ENCODE measurements at places on chromosomes 6 and 20. TPM values are rescaled to one million over a fixed set of nuclear protein-coding genes. Genes with fewer than 3 reads are reported as not detected.

The CST4 gene
- not detected for total RNA-seq

The ELOVL2 gene
- total RNA-seq: 0.23 TPM

DNA sequence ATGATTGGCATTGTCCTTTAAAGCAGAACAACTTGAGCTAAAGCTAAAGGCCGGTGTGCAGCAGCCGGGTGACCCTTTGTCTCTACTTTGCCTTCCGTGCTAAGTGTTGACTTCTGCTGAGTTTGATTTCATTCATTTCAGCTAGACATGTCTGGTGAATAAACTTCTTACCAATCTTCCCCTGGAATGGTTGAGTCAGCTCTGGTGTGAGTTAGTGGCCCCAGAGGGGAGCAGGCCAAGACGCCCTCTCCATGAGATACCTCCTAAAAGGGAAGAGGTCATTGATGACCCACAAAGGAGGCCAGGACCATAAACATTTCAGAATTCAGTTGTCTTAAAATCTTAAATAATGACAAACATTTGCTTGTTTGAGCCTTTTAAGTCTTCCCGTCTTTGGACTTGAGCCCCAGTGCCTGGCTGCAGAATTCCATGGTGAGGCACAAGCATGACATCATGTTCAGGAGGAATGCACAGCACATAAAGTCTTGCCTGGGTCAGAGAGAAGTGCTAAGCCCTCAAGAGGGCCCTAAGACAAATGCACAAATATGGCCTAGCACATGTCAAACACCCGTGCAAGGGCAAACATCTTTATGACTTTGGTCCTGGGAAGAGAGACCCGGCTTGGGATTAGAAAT lies 96.3 kb upstream of the NEDD9 start:
- DNase-seq: no peak
- no peak overlapping the region for H3K27ac ChIP-seq
- no peaks in the 10 kb centered on the region for H3K27me3 ChIP-seq
- peaks cover 18% of the 10 kb centered on the region for H3K4me1 ChIP-seq

The PRSS35 gene
- 1.3 TPM for total RNA-seq

GRCh38 chr6:44739181-44739580 lies 351.7 kb downstream of the CDC5L start:
- no peak for DNase-seq
- H3K4me1 ChIP-seq: peaks cover 4% of the 10 kb centered on the region
- no peaks in the 10 kb centered on the region for H3K27me3 ChIP-seq
- H3K4me3 ChIP-seq: no peak overlapping the region
- no peak overlapping the region for H3K27ac ChIP-seq
- no peaks in the 10 kb centered on the region for H3K36me3 ChIP-seq

GRCh38 chr6:152896923-152897322 lies 85.9 kb downstream of the FBXO5 start:
- H3K4me3 ChIP-seq: no peak overlapping the region

DNA sequence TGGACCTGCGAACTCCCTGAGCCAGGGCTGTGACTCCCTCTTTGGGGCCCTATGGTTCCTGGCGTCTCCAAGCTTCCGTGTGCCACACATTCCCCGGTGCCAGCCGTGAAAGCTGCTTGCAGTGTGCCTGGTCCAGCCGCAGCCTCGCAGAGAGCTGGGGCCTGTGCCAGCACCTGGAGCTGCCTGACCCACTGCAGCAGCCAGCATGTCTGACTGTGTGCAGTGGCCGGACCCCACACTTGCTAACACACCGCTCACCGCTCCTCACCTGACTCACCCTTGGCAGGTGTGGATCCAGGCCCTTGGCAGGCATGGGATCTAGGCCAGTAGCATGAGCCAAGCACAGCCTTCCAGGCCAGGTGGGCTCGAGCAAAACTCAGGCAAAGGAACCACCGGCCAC lies 227.5 kb downstream of the OTOR start:
- H3K27me3 ChIP-seq: no peaks in the 10 kb centered on the region
- no peak for DNase-seq
- H3K36me3 ChIP-seq: no peaks in the 10 kb centered on the region
- no peak overlapping the region for H3K4me3 ChIP-seq
- no peaks in the 10 kb centered on the region for H3K4me1 ChIP-seq
- H3K27ac ChIP-seq: no peak overlapping the region

The PRICKLE4 gene
- 14.2 TPM for total RNA-seq

GRCh38 chr6:140236732-140237131 lies 862.3 kb upstream of the CITED2 start:
- H3K4me3 ChIP-seq: no peak overlapping the region
- no peaks in the 10 kb centered on the region for H3K27me3 ChIP-seq
- H3K36me3 ChIP-seq: no peaks in the 10 kb centered on the region
- no peak for DNase-seq

GRCh38 chr20:675453-676314 lies at the start of gene SCRT2:
Gene SCRT2 (minus strand): TSS chr20:675802. CDS start chr20:675601, 201 bp downstream.
- peaks cover 12% of the 10 kb centered on the region for H3K4me1 ChIP-seq
- no peak within 1 kb of the TSS for H3K27ac ChIP-seq
- no peak within 1 kb of the TSS for H3K4me3 ChIP-seq
- DNase-seq: peak; percentile 90
- peaks cover 79% of the 10 kb centered on the region for H3K27me3 ChIP-seq

DNA sequence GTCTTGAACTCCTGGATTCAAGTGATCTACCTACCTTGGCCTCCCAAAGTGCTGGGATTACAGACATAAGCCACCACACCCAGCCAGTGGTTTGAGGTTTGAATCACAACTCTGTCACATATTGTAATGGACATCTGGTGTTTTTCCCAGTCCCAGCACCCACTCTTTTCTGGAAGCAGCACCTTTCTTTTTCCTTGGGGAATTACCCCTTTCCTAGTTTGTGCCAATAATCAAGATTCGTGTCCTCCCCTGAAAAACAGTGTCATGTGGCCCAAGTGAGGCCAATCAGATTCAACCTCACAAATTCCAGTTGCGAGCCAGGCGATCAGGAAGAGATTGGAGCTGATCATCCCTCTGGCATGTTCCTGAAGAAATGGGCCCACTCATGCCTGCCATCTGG lies 71.7 kb upstream of the SGK1 start:
- no peaks in the 10 kb centered on the region for H3K4me1 ChIP-seq
- no peaks in the 10 kb centered on the region for H3K27me3 ChIP-seq
- H3K4me3 ChIP-seq: no peak overlapping the region
- no peaks in the 10 kb centered on the region for H3K36me3 ChIP-seq
